Renal cortical epithelial cell (primary cell): ENCODE measurements at places on chromosomes 12 and 14.
A peak's percentile ranks its signal among the peaks of the same experiment; 100 is the strongest.

- DNase-seq, result no peak
Observed at GRCh38 chr14:90193925-90194324, 62.4 kb upstream of the PSMC1 start.

DNA sequence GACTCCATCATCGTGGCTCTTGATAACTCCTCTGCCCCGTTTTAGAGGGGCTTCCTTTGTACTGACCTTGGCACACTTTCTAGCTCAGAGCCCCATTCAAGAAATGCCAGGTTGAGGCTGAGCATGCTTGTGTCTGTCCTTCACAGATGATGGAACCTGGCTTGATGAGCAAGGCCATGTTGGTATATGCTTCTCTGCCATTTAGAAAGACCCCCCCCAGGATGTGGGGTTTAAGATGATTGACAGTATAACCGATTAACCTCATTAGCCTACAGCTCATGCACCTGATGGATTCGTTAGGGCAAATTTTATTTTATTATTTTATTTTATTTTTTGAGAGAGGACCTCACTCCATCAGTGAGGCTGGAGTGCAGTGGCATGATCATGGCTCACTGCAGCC, 21.0 kb downstream of the BATF start:
- no peak for DNase-seq

GRCh38 chr12:131264635-131265034, 310.9 kb downstream of the ADGRD1 start:
- peak; percentile 74 for DNase-seq

GRCh38 chr12:68303850-68304249, 28.3 kb downstream of the MDM1 start:
- no peak for DNase-seq

DNA sequence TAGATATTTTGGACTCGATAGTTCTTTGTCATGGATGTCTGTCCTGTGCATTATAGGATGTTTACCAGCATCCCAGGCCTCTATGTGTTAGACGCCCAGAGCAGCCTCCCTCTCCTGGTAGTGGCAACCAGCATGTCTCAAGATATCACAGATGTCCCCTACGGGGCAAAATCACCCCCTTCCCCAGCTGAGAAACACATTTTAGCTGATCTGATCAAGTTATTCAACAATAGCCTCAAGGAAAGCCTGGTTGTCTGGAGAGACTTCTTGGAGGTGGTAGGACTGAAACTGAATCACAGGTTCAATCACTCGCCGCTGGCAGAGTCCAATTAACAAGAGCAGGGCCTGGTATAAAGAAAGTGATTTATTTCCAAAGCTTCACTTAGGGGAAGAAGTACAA, 17.6 kb downstream of the BDKRB1 start:
- no peak for DNase-seq

DNA sequence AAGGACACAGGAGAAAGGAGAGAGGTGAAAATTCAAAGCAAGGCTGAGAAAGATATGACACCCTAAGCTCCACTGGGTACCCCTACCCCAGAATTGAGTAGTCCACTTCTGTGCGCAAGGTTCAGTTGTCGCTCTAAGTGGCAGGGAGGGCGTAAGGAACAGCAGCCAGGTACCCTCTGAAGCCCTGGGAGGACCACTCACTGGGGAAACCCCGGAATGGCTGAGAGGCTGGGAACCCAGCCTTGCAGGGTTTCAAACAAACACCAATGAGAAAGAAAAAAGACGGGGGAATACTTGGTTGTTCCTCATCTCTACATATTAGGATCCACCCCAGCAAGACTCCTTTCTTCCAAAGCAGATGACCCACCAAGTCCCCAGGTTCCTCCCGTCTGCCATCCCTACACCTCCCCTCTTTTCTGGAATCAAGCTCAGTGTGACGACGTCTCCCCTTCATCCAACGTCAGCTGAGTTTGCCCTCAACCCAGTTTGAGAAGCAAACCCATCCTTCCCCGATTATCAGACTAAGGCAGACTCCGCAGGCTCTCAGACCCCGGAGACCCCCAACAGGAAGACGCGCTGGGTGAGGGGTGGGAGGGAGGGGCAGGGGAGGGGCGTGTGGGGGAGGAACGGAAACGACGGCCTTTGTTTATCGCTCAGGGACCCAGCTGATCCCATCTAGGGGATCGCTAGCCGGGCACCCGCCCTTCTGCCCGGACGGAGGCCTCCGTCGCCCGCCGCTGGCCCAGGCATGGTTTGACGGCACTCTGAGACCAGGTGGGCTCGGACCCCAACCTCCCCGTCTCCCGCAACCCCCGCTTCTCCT, 795 bp downstream of the LMBR1L start:
- no peak for DNase-seq

- DNase-seq, result no peak
Observed at GRCh38 chr12:15307079-15307478, 15.2 kb upstream of the PTPRO start.

GRCh38 chr12:112161711-112162110, 36.4 kb downstream of the TRAFD1 start:
- DNase-seq, result no peak

- no peak for DNase-seq
Observed at GRCh38 chr12:2642176-2642892, 152.4 kb upstream of the FKBP4 start.

DNA sequence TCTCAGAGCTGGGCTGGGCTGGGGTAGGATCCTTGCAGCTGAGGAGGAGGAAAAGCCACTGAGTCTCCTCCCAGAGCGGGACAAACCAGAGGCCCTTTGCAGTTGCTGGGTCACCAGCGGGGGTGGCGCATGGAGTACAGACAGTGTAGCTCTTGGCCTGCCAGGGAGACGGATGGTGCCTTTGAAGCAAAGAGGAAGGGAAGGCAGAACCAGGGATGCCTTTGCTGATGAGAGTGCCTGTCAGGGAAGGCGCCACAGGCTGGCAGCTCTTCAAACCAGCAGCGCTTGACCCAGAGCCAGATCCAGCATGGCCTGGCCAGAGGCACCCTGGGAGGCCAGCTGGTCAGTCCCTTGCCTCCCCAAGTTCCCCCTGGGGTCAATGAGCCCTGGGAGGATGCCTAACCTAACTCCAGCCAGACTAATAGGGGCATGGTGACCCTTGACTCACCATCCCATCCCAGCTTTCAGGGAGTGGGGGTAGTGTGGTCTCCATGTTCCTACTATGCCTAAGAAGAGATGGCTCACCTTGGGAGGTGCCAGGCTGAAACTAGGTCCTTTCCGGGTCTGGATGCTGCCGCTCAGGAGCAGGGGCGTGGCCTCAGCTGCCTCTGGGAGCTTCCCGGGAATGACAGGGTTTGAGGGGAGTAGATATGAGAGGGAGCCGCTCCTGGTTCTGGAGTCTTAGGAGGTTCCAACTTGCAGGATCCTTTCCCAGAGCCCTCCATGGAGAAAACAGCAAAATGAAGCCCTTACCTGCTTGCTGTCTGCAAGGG, 19.8 kb downstream of the VASH1 start:
- DNase-seq, result no peak

DNA sequence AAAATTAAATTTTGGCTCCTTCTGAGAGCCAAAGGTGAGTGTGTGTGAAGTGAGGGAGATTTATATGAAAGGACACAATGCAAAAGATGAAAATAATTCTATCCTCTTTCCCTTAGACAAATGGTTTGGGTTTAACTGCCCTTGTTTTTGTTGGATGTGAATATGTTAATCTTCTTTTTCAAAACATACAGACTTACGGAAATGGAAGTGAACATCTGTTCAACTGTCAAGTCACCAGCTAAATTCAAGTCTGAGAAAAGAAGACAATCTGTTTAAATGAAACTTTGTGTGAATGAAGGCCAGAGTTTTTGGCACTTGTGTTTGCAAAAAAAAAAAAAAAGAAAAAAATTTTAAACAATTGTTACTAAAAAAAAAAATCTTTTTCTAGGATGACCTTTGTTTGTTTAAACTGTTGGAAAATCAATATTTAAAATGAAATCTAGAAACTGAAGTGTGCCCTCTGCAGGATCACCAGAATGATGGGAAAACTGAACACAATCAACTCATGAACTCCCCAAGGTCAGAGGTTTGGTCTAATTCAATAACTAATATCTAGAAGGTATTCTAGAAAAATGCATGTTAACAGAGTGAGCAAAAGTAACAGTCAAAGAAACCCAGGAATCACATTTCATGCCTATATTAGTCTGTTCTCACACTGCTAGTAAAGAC, 448.8 kb downstream of the FLRT2 start:
- no peak for DNase-seq

GRCh38 chr12:106274575-106275121, 26.8 kb upstream of the CKAP4 start:
- peak; percentile 94 for DNase-seq

DNA sequence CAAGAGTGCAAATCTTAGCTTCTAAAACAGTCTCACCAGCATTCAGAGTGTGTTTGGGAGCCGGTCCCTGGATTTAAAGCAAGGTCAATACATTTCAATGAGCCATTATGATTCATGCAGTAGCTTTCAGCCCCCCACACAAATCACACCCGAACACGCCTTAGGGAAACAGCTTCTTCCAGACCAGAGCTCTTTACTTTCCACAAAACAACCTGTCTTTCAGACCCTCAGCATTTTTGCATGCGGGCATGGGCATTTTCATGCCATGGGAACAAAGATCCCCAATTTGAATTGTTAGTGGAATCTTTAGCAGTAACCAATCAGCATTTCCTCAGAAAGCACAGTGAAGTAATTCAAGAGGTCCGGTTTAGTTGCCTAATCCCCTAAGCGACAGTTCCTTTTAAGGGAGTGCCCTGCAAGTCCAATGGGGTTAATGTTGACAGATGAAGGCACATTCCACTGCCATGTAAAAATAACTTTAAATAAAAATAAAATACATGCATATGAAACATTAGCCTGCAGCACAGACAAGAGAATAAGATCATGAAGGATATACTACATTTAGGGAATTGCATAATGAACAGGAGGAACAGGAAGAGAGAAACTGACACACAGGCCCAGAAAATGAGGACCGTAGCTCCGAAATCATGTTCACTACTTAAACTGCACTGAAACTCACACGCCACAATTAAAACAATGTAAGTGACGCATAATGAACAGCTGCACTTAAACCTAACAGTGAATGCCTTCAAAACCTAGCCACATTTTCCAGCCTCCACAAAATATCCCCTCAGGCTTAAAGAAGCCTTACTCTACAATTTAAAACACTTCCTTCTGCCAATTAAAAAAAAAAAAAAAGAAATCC, 4.0 kb downstream of the VPS37B start:
- peak; percentile 82 for DNase-seq

DNA sequence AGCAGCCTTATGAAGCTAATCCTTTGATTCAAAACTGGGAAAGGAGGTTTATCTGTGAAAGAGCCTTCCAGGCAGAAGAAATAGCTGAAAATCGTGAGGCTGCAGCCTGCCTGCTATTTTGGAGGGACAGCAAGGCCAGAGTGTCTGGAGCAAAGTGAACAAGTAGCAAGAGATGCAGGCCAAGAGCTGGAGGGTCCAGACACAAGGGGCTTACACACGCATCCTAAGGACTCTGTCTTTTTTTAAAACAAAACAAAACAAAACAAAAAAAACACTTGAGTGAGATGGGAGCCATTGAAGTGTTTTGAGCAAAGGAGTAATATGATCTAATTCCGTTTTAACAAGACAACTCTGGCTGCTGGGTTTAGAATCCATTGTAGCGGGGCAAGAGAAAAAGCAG, 76.4 kb upstream of the BCAT1 start:
- DNase-seq, result no peak

DNA sequence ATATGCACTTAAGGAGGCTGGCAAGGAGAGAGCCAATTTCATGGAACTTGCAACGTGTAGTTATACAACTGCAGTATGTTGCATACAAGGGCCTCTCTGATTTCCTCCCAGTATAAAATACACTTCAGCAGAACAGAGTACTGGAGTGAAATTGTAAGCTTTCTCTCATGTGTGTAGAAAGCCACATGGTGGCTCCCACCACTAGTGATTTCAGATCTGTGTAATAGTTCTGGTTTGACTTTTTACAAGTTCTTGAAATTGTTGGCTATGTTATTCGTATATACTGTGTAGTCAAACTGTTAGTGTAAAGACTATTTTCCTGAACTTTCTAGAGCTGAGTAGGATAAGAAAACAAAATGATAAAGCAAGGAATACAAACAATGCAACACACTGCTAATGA, 16.4 kb upstream of the LMO3 start:
- DNase-seq, result no peak

GRCh38 chr12:102652645-102653313, 172.4 kb upstream of the IGF1 start:
- no peak for DNase-seq

DNA sequence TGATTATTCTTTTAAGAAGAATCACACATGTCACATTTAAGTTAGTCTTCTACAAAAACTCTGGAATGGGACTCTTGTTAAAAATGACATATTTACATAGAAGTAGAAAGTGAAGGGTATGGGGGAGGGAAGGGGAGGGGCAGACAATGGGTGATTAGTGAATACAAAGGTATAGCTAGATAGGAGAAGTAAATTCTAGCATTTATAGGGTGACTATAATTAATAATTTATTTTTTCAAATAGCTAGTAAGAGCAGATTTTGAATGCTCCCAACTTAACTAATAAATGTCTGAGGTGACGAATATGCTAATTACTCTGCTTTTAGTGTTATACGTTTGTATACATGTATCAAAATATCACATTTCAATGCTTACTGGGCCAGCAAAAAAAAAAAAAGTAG, 59.4 kb downstream of the BLTP3B start:
- DNase-seq, result no peak

DNA sequence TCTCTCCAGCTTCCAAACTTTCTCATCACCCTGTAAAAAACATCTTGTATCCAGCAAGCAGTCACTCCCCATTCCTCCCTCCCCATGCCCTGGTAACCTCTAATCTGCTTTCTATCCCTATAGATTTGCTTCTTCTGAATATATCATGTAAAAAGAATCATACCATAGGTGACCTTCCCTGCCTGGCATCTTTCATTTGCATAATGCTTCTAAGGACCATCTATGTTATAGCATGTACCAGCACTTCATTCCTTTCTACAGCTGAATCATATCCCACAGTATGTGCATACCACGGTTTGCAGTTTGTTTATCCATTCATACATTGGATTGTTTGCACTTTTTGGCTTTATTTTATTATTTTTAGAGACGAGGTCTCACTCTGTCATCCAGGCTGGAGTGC, 22.9 kb upstream of the VPS37B start:
- no peak for DNase-seq

GRCh38 chr12:131785763-131786330, 42.3 kb upstream of the MMP17 start:
- no peak for DNase-seq

- DNase-seq, result peak; percentile 69
Observed at GRCh38 chr12:74689071-74689655, 151.5 kb downstream of the ATXN7L3B start.

DNA sequence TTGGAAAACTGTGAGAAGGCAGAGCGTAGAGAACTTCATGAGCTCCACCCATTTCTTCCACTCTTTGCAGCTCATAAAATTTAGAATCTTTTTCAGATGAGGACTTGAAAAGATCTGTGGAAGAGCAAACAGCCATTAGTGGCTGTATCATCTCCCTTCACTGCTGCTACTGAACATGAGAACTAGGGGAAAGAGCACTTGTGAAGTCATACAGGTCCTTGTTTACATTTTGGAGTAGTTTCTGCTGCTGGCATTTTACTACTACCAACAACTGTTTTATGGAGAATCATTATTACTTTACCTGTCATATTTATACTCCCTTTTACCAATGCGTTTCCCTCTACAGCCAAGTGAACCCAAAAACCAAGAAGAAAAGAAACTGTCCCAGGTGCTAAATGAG, 41.0 kb downstream of the RPGRIP1 start:
- no peak for DNase-seq

- DNase-seq, result peak; percentile 90
Observed at GRCh38 chr12:89949457-89950195, 241.0 kb upstream of the ATP2B1 start.
